Activated T-helper 2 cell treated with anti-CD3 and anti-CD28 coated beads, Interferon-gamma antibody, Interleukin-2, Interleukin-4, amounts not matched to agents 10 μg/mL and 5 μg/mL and 100 μg/mL, durations not matched to agents 14 hours and 24 hours and 36 hours (primary cell): ENCODE measurements at places on chromosomes 1 and 21. TPM values are rescaled to one million over a fixed set of nuclear protein-coding genes. Genes with fewer than 3 reads are reported as not detected.
A peak's percentile ranks its signal among the peaks of the same experiment; 100 is the strongest.

DNA sequence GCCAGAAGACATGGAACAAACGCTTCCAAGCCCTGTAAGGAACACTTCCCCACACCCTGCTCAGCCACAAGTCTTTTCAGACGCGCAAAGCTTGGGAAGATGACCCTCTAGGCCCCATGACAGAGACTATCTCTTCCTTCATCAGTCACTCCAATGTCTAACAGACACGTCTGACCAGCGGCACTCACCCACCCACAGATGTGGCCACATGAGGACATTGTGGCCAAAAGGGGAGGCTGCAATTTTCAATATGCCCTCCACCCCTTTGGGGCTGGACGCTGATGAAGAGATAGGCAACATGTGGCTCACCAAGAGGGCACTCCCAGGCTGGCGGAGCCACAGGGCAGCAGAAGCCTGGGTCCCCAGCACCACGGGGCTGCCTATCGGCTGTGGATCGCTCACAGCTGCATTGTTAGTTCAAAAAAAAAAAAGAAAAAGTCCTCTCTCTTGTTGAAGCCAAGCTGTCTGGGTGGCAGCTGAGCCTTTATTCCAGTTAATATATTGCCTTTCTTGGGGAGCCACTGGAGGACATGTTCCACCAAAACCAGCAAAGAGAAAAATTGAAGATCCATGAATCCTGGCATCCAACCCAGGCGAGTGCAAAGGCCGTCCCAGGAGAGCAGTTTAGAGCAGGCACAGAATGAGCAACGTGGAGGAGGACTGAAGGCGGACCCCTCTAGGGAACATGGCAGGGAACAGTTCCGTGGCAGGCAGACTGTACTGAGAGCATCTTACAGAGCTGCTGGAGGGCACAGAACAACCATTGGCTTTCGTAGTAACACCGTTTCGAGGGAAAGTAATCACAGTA lies 52.7 kb upstream of the GPR153 start:
- peaks cover 22% of the 10 kb centered on the region for H3K36me3 ChIP-seq
- H3K4me3 ChIP-seq = no peak overlapping the region
- DNase-seq = no peak
- no peak overlapping the region for H3K27ac ChIP-seq
- H3K27me3 ChIP-seq = no peaks in the 10 kb centered on the region
- peaks cover 6% of the 10 kb centered on the region for H3K4me1 ChIP-seq

DNA sequence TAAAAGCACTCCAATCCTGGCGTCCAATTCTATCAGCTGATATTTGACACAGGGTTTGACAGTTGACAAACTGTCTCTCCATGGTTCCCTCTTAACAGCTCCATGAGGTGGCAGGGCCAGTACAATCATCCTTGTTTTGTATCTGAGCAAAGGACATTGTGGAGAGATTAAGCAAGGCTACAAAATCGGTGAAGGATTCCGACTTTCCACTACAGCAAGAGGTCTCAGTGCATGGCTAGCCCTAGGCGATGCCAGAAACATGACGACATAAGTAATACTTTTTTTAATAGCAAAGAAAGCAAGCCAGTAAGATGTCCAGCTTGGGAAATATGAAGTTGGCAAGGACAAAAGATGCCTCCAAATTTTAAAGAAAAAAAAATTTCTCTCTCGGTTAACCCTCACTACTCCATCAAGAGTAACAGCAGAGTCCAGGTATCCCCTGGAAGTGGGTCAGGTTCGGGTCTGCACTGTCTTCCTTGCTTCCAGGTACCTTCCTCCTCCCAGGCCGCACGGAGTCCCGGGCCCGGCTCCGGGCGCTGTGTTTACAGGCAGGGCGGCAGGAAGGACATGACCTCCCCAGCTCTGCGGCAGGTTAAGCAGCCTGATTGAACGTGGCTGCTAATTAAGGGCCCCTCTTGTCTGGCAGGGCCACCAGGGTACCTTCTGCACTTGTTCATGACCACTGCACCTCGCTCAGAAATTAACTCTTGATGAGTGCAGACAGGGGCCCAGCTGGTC lies 106.1 kb downstream of the SIM2 start:
- H3K4me3 ChIP-seq = no peak overlapping the region
- no peak for DNase-seq
- no peaks in the 10 kb centered on the region for H3K27me3 ChIP-seq
- H3K36me3 ChIP-seq = no peaks in the 10 kb centered on the region
- H3K4me1 ChIP-seq = no peaks in the 10 kb centered on the region

GRCh38 chr1:168665975-168666374 lies 63.0 kb downstream of the DPT start:
- H3K27ac ChIP-seq = no peak overlapping the region
- no peaks in the 10 kb centered on the region for H3K36me3 ChIP-seq
- no peak overlapping the region for H3K4me3 ChIP-seq
- H3K27me3 ChIP-seq = peaks cover 18% of the 10 kb centered on the region
- no peaks in the 10 kb centered on the region for H3K4me1 ChIP-seq
- DNase-seq = no peak

DNA sequence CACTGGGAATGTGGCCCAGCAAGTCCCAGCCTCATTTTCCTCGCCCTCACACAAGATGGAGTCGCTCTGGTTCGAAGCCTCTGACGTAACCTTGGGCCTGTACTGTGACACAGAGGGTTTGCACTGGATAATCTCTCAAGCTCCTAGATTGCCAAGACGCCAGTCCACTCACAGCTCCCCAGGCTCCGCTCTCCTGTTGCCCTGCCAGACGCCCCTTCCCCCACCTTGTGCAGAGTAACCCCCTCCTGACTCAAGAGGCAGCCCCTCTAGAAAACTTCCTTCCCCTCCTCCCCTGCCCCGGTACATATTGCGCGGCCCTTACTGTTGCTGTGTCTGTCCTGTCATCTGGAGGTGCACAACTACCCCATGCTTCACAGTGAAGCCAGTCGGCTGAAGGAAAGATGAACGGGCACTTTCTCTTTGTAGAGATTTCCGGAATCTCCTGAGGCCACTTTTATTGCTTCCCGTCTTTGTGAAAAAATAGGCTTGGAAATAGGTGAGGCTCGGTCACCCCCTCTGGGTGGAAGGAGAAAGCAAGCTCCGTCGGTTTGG lies 981 bp upstream of the KIAA1614 start:
- peaks cover 40% of the 10 kb centered on the region for H3K27me3 ChIP-seq
- peak overlapping the region; percentile 35 for H3K4me3 ChIP-seq
- peaks cover 10% of the 10 kb centered on the region for H3K4me1 ChIP-seq
- no peak for DNase-seq
- no peaks in the 10 kb centered on the region for H3K36me3 ChIP-seq
- no peak overlapping the region for H3K27ac ChIP-seq

DNA sequence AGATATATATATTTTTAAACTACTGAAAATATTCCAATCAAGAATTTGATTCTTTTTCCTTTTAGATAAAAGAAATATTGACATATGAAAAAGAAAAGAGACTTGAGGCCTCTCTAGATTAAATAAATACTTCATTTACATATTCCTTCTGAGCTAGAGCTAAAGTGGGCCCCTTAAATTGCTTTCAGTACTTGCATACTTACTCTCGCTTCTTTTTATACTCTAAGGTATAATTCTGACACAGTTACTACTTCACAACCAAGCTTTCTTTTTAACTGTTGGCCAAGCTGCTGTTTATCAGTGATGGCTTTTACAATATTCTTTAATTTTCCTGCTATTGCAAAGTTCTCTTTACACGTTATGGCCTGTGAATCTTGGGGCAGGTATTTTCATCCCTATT lies 24.6 kb downstream of the EXTL2 start:
- H3K27ac ChIP-seq = no peak overlapping the region
- DNase-seq = no peak
- no peaks in the 10 kb centered on the region for H3K4me1 ChIP-seq
- no peaks in the 10 kb centered on the region for H3K36me3 ChIP-seq
- H3K27me3 ChIP-seq = peaks cover 4% of the 10 kb centered on the region
- no peak overlapping the region for H3K4me3 ChIP-seq

GRCh38 chr1:1616838-1617237 lies 1.5 kb downstream of the MIB2 start:
- H3K27me3 ChIP-seq = no peaks in the 10 kb centered on the region
- H3K36me3 ChIP-seq = peaks cover 17% of the 10 kb centered on the region
- no peak for DNase-seq
- H3K27ac ChIP-seq = peak overlapping the region; percentile 22
- H3K4me3 ChIP-seq = peak overlapping the region; percentile 86
- peaks cover 25% of the 10 kb centered on the region for H3K4me1 ChIP-seq

GRCh38 chr1:26029864-26030481 lies 8.4 kb downstream of the EXTL1 start:
- H3K27ac ChIP-seq = no peak overlapping the region
- no peaks in the 10 kb centered on the region for H3K36me3 ChIP-seq
- no peak for DNase-seq
- peaks cover 11% of the 10 kb centered on the region for H3K4me1 ChIP-seq
- no peak overlapping the region for H3K4me3 ChIP-seq

OR2W3 gene
- not detected in 2 replicates for total RNA-seq

ZSWIM5 gene
- total RNA-seq = 0.14 and 0.21 TPM in 2 replicates
